Stimulated activated CD4-positive, alpha-beta T cell treated with anti-CD3 and anti-CD28 coated beads, Interleukin-1b, Interleukin-23, amount 100 ng/mL, for 1 hour (primary cell): ENCODE measurements at places on chromosomes 2 and 18.

DNA sequence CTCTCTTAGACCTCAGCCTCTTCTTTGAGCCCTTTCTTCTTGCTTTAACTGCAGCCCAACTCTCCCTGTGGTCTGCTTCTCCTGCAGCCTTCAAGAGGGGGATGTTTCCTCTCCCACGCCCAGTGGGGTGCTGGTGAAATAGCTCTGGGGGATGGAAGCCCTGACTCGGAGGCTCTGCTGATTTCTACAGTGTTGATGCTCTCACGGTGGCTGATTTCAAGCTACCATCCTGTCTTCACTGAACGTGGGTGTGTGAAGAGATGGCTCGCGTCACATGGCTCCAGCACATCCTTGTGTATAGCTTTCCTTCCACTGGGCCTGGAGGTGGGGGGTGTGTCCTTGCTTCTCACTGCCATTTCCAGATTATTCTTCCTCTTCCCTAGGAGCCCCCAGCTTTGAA, 20.0 kb downstream of the MPP4 start:
- DNase-seq = no peak

- no peak for DNase-seq
Measured at GRCh38 chr18:54127759-54128378, 96.6 kb downstream of the MBD2 start.

DNA sequence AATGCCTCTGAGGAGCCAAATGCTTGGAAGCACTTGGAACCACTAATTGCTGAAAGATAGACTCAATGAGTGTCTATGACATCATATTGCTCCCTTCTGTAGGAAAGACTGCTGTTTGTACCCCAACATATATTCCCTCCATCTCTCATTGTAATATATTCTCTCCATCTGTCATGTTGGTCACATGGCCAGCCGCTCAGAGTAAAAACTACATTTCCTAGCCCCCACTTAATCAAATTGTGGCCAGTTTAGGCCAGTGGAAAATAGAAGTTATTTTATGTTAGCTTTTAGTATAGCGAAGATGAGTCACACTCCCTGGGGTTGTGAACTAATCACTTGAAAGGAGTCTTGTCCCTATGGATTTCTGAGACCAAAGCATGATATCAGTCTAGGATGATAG, 160.2 kb downstream of the HNMT start:
- no peak for DNase-seq

GRCh38 chr2:64447317-64448040, 6.5 kb upstream of the LGALSL start:
- DNase-seq = no peak

GRCh38 chr2:189152483-189152882, 27.1 kb downstream of the COL5A2 start:
- DNase-seq = no peak

- no peak for DNase-seq
Measured at GRCh38 chr2:178258916-178259315, 64.6 kb downstream of the OSBPL6 start.
